ENCODE measurements at places on chromosomes 11 and 22. TPM values are rescaled to one million over a fixed set of nuclear protein-coding genes. Genes with fewer than 3 reads are reported as not detected.
A peak's percentile ranks its signal among the peaks of the same experiment; 100 is the strongest.

- no peaks in the 10 kb centered on the region for H3K4me1 ChIP-seq
- no peaks in the 10 kb centered on the region for H3K27me3 ChIP-seq
- no peak for DNase-seq
- H3K36me3 ChIP-seq, result no peaks in the 10 kb centered on the region
- no peak overlapping the region for H3K27ac ChIP-seq
- no peak overlapping the region for H3K4me3 ChIP-seq
Measured at GRCh38 chr11:16917941-16918340, 96.3 kb downstream of the PLEKHA7 start.

DNA sequence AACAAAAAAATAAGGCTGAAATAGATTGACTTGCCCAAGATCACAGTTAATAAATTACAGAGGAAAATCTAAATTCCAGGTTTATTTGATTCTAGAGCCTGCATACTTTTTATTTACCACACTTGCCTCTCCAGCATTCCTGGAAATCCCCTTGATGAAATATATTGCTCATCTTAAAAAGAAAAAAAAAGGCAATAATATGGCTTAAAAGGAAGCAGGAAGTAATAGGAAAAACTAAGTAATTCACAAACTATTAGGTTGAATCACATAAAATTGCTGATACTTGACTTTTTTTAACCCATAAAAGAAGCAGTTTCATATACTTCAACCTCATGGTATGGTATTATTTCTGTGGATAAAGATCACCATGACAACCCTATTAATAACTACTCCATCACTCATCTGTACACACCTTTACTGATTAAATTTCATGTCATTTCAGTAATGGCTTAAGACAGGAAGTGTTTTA lies 52.9 kb downstream of the COPB1 start:
- H3K4me3 ChIP-seq, result no peak overlapping the region
- DNase-seq, result no peak
- H3K27me3 ChIP-seq, result no peaks in the 10 kb centered on the region
- no peak overlapping the region for H3K27ac ChIP-seq
- H3K36me3 ChIP-seq, result no peaks in the 10 kb centered on the region

GRCh38 chr22:42693055-42693762 lies 27.5 kb downstream of the A4GALT start:
- no peaks in the 10 kb centered on the region for H3K27me3 ChIP-seq
- no peak overlapping the region for H3K4me3 ChIP-seq
- H3K36me3 ChIP-seq, result no peaks in the 10 kb centered on the region
- H3K4me1 ChIP-seq, result peaks cover 26% of the 10 kb centered on the region
- no peak for DNase-seq

TECTA gene
- total RNA-seq, result 4.6 TPM

GDPD4 gene
- 27.2 TPM for total RNA-seq

DNA sequence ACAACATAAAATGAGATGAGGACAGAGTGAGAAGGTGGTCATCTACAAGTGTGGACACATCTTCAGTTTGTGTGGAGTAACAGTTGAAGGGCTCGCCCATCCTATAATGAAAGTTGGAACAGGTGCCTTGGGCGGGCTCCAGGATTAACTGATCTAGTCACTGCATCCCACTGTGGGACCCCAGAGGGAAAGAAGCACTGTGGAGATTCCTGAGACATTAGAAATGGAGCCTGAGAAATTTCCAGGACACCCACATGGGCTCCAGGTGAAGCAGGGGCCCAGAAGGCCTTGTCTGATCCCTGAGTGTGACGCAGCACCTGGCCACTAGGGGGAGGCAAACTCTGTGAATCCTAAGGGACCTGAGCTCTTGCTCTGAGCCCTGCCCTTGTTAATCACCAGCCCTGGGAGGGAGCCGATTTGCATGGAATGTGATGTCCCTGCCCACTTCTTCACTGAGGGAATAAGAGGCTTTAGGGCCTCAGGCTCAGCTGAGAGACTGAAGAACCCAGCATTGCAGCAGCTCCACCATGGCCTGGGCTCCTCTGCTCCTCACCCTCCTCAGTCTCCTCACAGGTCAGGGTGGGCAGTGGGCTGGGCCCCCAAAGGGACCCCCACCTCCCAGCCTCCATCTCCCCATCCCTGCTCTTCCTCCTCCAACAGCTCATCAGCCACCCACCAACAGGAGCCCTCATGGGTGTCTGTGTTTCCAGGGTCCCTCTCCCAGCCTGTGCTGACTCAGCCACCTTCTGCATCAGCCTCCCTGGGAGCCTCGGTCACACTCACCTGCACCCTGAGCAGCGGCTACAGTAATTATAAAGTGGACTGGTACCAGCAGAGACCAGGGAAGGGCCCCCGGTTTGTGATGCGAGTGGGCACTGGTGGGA lies 98.4 kb downstream of the VPREB1 start:
- no peaks in the 10 kb centered on the region for H3K4me1 ChIP-seq
- H3K27me3 ChIP-seq, result no peaks in the 10 kb centered on the region
- H3K36me3 ChIP-seq, result no peaks in the 10 kb centered on the region
- no peak overlapping the region for H3K27ac ChIP-seq
- peak; percentile 81 for DNase-seq

FREY1 gene
- total RNA-seq, result 19.2 TPM

GRCh38 chr11:27466363-27466762 lies 6.2 kb downstream of the LGR4 start:
- DNase-seq, result no peak
- no peak overlapping the region for H3K27ac ChIP-seq
- H3K27me3 ChIP-seq, result no peaks in the 10 kb centered on the region
- H3K4me1 ChIP-seq, result peaks cover 9% of the 10 kb centered on the region

- no peaks in the 10 kb centered on the region for H3K4me1 ChIP-seq
- no peaks in the 10 kb centered on the region for H3K36me3 ChIP-seq
- no peak overlapping the region for H3K27ac ChIP-seq
- H3K27me3 ChIP-seq, result no peaks in the 10 kb centered on the region
- H3K4me3 ChIP-seq, result no peak overlapping the region
- no peak for DNase-seq
Measured at GRCh38 chr11:35242412-35243242, 103.7 kb downstream of the CD44 start.

- no peak for DNase-seq
- no peaks in the 10 kb centered on the region for H3K4me1 ChIP-seq
- H3K4me3 ChIP-seq, result no peak overlapping the region
Measured at GRCh38 chr11:124474079-124474478, 28.6 kb upstream of the OR8B8 start.

MS4A6E gene
- 31.4 TPM for total RNA-seq

GRCh38 chr11:32713496-32713895 lies 81.0 kb downstream of the CCDC73 start:
- no peak overlapping the region for H3K4me3 ChIP-seq
- no peaks in the 10 kb centered on the region for H3K4me1 ChIP-seq
- no peak overlapping the region for H3K27ac ChIP-seq
- H3K36me3 ChIP-seq, result no peaks in the 10 kb centered on the region
- no peaks in the 10 kb centered on the region for H3K27me3 ChIP-seq

BBOX1 gene
- 0.24 TPM for total RNA-seq

NEFH gene
- total RNA-seq, result 16.9 TPM

DNA sequence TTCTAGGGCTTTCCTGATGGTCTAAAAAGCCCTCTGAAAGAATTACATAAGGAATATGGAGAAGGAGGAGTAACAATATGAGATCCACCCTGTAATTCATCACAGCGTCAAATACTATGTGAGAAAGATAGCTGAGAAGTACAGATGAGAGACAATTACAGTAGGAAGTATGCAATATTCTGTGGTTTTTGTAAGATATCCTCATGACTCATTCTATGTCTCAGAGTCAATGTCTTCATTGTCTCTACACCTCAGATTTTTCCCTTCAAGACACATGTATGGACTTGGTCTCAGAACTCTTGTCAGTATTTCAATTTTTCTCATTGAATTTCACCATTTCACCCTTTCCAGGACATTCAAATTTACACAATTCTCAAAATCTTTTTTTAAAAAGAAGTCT lies 343.3 kb upstream of the CTSC start:
- no peaks in the 10 kb centered on the region for H3K4me1 ChIP-seq
- no peak for DNase-seq

- no peaks in the 10 kb centered on the region for H3K27me3 ChIP-seq
- H3K36me3 ChIP-seq, result no peaks in the 10 kb centered on the region
- no peaks in the 10 kb centered on the region for H3K4me1 ChIP-seq
- no peak overlapping the region for H3K4me3 ChIP-seq
- no peak for DNase-seq
Measured at GRCh38 chr22:48972979-48973693, 854.5 kb downstream of the BRD1 start.

BSX gene
- not detected for total RNA-seq

GRCh38 chr11:59145534-59145933 lies 2.9 kb downstream of the FAM111A start:
- no peaks in the 10 kb centered on the region for H3K36me3 ChIP-seq
- no peak for DNase-seq
- no peak overlapping the region for H3K27ac ChIP-seq
- H3K4me3 ChIP-seq, result no peak overlapping the region
- H3K27me3 ChIP-seq, result no peaks in the 10 kb centered on the region
- H3K4me1 ChIP-seq, result peaks cover 4% of the 10 kb centered on the region

- no peaks in the 10 kb centered on the region for H3K4me1 ChIP-seq
- H3K27ac ChIP-seq, result no peak overlapping the region
- H3K36me3 ChIP-seq, result no peaks in the 10 kb centered on the region
- DNase-seq, result no peak
- no peaks in the 10 kb centered on the region for H3K27me3 ChIP-seq
- H3K4me3 ChIP-seq, result no peak overlapping the region
Measured at GRCh38 chr11:9977554-9977953, 313.7 kb downstream of the SWAP70 start.

DNA sequence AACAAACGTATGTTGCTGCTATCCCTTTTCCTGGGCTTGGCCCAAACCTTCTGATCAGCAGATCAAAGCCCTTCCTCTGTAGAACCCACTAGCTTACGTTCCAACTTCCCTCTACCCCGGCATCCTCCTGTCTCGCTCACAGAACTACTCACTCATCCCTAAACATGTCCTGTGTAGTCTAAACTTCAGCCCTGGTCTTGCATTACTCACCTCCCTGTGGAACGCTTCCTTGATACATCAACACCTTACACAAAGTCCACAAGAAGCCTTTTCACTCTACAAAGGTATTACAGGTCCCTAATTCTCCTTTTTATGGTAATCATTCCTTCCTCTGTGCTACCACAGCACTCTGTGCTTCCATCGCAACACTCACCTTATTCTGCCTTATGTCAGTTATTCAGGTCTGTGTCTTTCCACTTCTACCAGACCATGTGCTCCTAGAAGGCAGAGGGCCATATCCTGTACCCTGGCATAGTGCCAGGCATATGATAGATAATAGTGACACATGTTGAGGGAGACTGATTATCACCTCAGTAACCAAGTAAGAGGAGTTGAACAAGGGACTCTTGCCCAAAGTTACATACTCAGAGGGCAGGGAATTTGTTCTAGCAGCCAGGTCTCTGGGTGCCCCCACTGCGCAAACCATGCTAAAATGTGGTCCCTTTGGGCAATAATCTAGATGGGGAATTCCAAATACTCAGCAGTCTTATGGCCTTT lies 41.6 kb downstream of the USP35 start:
- no peak for DNase-seq
- H3K27ac ChIP-seq, result no peak overlapping the region
- no peaks in the 10 kb centered on the region for H3K36me3 ChIP-seq
- H3K4me1 ChIP-seq, result no peaks in the 10 kb centered on the region
- H3K27me3 ChIP-seq, result no peaks in the 10 kb centered on the region

RNF141 gene
- total RNA-seq, result 91.3 TPM

PARVB gene
- total RNA-seq, result 23.7 TPM

IGSF22 gene
- 1.1 TPM for total RNA-seq

DNA sequence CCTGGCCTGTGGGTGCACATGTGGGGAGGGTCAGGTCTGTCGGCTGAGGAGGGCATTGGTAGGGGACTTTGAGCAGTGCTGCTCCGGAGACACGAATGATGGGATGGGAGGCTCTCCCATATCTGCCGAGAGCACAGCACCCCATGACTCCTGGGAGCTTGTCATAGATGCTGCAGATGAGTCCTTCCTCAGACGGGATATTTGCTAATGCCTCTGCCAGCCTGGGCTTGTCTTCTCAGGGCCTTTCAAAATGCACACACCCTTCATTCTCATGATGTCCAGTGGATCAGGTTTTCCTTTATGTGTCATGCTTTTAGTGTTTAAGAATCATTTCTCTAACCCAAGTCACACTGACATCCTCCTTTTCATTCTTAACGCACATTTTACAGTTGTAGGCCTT lies 8.1 kb upstream of the RNH1 start:
- no peaks in the 10 kb centered on the region for H3K27me3 ChIP-seq
- H3K4me1 ChIP-seq, result no peaks in the 10 kb centered on the region
- no peak overlapping the region for H3K27ac ChIP-seq
- no peaks in the 10 kb centered on the region for H3K36me3 ChIP-seq
- DNase-seq, result no peak

DNA sequence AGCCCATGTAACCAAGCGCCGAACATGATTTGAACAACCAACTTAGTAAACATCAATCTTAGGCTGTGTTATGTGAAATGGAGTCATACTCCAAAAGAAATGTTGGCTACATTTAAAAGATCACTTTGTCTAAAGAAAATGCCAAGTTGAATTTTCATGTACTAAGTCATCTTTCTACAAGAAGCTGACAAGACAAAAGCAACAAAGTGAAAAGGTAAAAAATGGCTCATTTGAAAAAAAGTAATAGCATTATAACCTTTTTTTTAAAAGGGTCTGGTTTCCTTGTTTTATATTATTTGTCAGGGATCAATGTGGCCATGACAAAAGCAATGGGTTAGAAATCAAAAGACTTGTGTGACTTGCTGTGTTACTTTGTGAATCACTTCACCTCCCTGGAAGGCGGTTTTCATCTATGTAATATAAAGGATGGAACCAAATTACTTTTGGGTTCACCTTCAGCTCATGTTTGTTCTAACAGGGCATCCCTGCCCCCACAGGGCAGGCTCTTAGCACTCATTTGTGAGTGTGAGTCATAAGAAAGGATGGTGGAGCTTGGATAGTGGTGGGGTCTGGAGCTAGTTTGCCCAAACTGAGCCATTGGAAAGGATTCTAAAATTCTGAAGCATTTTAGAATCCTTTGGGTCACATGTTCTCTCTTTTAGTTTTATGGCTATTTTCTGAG lies 131.9 kb upstream of the MTMR2 start:
- H3K4me1 ChIP-seq, result peaks cover 5% of the 10 kb centered on the region
- no peak for DNase-seq
- H3K36me3 ChIP-seq, result no peaks in the 10 kb centered on the region
- no peak overlapping the region for H3K27ac ChIP-seq

MACROD1 gene
- 15.3 TPM for total RNA-seq

DNA sequence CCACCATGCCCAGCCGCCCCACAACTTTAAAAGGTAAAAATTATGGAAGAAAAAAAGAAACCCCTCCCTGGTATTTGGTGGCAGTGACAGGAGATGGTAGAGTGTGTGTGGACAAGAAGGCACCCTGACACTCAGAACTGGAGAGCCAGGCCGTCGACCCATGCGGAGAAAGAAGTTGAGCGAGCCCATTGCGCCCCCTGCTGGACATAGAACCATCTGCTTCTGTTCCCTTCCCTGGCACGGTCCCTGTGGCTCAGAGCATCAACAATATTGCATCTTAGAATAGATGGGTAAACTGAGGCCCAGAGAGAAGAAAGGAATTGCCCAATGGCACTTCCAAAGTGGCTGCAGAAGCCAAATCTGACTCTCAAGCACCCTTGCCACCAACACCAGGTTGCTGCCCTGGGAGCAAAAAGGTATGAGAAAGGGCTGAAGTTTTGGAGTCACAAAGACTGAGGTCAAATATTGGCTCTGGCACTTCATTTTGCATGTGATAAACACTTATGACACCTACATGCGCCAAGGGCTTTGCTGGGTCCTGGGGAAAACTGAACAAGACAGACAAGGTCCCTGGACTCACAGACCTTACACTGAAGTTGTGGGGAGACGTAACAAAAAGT lies 8.6 kb downstream of the MRPL11 start:
- H3K27me3 ChIP-seq, result no peaks in the 10 kb centered on the region
- peak; percentile 91 for DNase-seq
- H3K4me3 ChIP-seq, result no peak overlapping the region
- H3K27ac ChIP-seq, result no peak overlapping the region
- H3K36me3 ChIP-seq, result no peaks in the 10 kb centered on the region

- no peaks in the 10 kb centered on the region for H3K27me3 ChIP-seq
- H3K27ac ChIP-seq, result no peak overlapping the region
- no peaks in the 10 kb centered on the region for H3K36me3 ChIP-seq
Measured at GRCh38 chr11:119714590-119714989, 14.4 kb downstream of the NECTIN1 start.

PLAAT4 gene
- 14.2 TPM for total RNA-seq
